ENCODE measurements at places on chromosomes 7 and 10.

DNA sequence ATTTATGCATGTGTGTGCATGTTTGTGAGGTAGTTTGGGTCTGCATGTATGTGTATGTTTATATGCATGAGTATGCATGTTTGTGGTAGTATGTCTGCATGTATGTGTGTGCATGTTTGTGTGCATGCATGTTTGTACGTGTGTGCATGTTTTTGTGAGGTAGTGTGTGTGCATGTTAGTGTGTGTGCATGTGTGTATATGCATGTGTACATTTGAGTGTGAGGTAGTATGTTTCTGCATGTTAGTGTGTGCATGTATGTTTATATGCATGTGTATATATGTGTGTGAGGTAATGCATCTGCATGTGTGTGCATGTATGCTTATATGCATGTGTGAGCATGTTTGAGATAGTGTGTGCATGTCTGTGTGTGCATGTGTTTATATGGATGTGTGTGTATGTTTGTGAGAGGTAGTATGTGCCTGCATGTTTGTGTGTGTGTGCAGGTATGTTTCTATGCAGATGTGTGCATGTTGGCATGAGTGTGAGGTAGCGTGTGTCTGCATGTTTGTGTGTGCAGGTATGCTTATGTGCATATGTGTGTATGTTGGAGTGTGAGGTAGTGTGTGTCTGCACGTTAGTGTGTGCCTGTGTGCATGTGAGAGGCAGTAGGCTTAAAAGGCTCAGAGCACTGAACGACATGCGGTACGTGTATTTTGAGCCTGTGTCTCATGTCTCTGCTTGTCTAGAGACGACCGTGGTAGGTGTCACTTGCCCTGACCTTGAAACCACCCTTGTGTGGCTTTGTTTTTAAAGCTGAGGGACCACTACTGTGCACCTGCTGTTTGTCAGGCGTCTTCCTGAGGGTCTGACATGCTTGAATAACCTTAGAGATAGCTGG is 43.7 kb downstream of the PFKP start:
- no peak for DNase-seq

DNA sequence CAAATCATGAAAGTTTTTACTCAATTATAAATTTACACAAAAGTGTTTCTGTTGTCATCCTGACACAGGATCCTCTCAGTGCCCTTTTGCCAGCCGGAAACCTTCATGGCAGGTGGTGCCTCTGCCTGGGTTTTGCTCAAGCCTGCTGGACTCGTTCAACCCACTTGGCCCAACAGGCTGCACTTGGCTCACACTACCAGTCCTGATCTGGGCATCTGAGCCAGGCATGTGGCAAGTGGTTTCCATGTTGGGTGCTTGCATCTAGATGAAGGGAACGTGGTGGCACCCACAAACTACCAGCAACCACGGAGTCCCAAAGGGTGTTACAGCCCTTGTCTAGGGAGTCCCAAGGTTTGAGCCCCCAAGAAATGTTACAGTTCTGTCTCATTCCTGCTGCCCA is 162.3 kb upstream of the CSTF2T start:
- DNase-seq = no peak

GRCh38 chr10:101837748-101838147 is 5.9 kb downstream of the KCNIP2 start:
- DNase-seq = no peak

DNA sequence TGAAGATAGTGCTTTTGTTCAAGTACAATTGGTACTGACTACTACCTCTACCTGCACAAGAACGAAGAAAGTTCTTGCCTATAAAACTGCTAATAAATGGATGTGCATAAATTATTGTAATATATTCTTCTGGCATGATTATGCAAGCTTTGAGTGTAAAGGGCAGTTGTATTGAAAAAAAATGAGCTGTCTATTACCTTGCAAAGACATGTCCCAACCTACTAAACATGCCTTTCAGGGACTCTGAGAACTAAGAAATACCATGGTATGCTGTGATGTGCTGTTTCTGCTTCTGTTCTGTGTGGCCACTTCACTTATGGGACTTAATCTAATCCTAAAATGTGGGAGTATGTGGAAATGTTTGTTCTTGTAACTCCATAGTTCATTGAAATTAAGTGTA is 1083.4 kb downstream of the LRMDA start:
- DNase-seq = no peak

GRCh38 chr7:499853-500485 is 19.7 kb downstream of the PDGFA start:
- DNase-seq = no peak

- no peak for DNase-seq
Observed at GRCh38 chr10:132698761-132699391, 87.1 kb downstream of the NKX6-2 start.

- DNase-seq = no peak
Observed at GRCh38 chr10:75977139-75977538, 545.7 kb downstream of the LRMDA start.

GRCh38 chr7:802500-803242 is 29.6 kb upstream of the SUN1 start:
- no peak for DNase-seq

DNA sequence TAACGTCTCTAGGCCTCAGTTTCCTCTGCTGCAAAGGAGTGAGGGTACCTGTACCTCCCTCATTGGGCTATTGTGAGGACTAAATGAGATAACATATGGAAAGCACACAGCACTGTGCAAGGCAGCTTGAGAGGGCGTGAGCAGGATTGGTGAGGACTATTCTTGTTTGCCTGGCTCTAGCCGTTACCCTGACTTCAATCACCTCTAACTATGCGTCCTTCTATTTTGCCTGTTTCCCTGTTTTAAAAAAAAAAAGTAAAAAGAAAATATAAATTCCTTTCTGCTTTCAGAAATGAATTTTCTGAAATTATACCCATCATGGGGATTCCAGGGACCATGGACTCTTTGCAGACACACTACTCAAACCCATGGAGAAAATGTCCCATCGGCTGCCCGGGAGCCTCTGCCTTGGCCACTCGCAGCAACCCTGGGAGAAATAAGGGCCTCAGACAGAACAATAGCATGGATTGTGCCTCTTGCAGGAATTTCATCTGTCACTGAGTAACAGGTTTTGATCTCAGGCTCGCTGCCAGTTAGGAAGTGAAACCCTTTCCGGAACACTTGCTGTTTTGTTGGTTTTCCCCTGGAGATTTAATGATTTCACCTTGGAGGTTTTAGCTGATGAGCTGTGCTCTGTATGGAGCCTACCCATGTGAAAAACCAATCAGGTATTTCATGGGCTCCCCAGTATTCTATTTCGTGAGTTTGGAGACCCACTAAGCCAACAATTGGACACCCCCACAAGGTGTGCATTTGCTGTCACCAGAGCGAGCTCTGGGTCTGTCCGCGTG is 55.6 kb downstream of the STEAP1B start:
- no peak for DNase-seq

GRCh38 chr7:77329466-77330168 is 86.5 kb downstream of the GSAP start:
- no peak for DNase-seq

DNA sequence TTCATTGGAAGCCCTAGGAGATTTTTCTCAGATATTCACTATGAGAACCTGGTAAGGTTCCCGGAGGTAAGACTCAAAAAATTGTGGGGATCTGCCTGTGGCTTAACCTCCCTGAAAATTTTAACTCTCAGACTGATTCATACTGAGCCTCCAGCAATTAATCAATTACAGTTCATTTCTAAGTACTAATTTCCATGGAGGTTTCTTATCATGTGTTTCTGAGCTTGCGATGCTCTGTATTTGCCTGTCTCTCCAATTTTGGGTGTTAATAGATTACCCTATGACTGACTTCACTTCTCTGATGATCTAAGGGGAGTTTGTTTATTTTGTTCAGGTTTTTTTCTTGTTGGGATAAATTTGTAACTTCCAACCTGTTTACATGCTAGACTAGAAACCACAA is 215.4 kb upstream of the TMEM196 start:
- no peak for DNase-seq

DNA sequence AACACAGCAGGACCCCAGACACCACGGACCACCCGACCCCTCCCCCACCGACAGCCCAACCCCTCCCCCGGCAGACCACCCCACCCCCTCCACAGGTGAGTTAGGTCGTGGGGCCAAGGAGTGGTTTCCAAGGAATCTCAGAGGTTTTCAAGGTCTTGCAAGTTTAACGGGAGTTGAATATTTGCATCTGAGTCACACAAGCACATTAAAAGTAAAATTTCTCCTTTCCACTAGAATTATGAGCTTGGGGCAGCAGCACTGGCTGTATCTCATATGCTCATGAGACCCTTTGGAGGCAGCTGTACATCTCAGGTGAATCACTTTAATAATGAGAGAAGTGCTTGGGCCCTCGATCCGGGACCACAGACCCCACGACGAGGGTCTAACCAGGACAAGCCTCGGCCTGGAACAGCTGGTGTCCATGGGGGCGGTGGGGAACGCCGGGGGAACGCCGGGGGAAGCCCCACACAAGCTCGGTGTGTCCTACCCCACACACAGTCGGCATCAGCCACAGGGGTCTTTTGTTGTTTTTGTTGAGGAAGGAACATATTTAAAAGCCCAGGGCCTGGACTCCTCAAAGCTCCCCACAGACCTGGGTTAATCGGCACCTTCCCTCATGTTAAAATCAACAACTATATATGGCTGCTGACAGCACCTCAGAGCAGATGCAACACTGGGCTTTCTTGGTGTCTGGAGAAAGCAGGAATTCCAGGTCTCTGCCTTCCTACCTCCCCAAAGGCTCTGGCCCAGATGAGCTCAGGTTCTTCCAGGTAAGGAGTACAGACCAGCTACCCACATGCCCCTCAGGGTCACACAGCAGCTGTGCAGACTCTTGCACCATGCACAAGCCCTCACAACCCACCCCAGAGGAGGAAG is 130.3 kb downstream of the DIP2C start:
- DNase-seq = no peak

DNA sequence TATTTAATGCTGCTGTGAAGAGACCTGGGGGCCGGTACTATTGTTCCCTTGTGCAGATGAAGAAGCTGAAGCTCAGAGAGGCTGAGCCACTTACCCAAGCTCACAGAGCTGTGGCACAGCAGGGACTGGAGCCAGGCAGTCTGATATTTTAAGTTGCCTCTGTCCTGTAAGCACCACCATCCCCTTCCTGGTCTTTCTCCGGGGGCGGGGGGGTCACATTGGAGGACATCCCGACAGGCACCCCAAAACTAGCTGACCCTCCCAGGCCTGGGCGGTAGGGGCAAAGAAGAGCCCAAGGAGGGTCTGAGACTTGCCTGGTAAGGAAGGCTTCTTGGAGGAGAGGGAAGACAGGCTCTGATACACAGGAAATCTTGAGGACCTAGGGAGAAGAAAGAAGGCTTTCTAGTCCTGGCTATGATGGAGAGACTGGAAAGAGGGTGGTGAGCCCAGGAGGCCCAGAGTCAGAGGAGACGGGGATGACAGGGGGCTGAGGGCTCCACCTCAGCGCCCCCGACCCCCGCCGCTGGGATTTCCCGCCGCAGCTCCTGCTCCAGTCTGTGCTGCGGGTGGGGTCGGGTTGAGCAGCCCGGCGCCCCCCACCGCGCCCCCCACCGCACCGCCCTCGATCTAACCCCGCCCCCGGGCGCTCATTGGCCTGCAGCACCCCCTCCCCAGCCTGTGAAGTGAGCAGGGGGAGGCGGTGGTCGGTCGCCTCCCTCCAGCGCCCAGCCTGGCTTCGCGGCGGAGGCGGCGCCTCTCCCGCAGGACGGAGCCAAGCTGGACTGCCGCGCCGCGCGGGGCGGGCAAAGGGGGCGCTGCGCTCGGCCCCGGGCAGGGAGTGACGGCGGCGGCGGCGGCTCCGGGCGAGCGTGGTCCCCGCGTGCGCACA is at the start of gene ADCYAP1R1:
TSS of gene ADCYAP1R1 (plus strand) at position 711 of the 889 bp plus-strand sequence. CDS start 10,957 bp downstream, outside the sequence.
- no peak for DNase-seq

- no peak for DNase-seq
Observed at GRCh38 chr10:21048068-21048467, 151.0 kb upstream of the NEBL start.

- DNase-seq = no peak
Observed at GRCh38 chr10:48406204-48406603, 99.7 kb downstream of the MAPK8 start.

- DNase-seq = no peak
Observed at GRCh38 chr10:130617985-130618384, 481.8 kb downstream of the GLRX3 start.

GRCh38 chr10:25682203-25682851 is 251.7 kb upstream of the MYO3A start:
- no peak for DNase-seq

DNA sequence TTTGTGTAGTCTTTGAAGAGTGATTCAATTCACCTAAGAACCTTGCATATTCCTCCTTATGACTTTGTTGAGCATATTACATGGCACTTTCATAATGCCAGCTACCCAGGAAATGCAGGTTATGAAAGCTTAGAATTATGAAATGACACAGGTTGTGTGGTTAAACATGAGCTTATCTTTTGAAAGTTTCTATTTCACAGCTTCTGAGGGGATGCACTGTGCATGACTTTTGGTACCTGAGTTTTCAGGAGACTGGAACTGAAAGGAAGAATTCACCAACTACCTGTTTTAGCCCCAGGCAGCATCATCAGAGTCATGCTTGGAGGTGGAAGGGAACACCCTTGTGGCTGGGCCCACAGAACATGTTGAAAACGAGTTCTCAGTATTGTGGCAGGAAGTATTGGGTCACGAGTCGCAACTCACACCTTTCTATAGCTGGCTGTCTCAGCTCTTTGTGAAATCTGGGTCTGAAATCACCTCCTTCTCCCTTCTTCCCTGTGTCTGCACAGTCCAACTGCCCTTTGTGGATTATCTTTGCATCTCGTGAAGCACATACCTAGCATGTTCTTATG is 228.2 kb downstream of the PTEN start:
- DNase-seq = peak; percentile 56

GRCh38 chr7:44240983-44241510 is 40.3 kb downstream of the YKT6 start:
- peak; percentile 33 for DNase-seq

DNA sequence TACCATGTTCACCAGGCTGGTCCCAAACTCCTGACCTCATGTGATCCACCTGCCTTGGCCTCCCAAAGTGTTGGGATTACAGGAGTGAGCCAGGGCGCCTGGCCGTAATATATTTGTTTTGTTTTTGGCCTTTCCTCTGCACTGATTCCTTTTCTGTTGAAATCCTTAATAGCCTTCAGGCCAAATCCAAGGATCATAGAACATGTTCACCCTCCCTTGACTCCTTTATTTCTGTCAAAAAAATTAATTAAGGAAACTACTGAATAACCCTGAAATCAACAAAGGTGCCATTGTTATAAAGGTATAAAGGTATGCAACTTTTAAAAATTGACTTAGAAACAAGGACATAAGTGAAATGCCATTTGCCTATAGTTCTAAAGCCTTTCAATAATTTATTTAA is 15.5 kb upstream of the RALA start:
- DNase-seq = no peak

- no peak for DNase-seq
Observed at GRCh38 chr10:74612195-74612594, 214.2 kb upstream of the KAT6B start.

GRCh38 chr7:112365551-112365950 is 84.7 kb upstream of the IFRD1 start:
- DNase-seq = no peak

DNA sequence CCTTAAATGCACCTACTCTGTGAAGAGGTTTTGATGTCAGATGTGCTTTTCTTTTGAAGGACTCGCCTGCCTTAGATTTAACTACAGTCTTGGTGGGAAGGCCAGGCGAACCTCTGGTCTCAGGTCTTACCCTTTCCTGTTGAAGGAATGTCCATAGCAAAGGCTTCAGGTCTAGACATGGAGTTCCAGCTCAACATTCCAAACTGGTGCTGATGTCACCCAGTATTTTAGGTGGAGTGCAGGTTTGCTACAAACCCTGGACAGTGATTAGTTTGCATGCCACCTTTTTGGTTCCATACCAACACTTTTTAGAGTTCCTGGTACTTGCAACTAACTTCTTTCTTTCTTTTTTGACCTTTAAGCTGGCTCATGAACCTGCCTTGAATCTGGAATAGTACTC is 258.7 kb downstream of the GFRA1 start:
- DNase-seq = no peak

Data from activated gamma-delta T cell treated with anti-CD3 and anti-CD28 coated beads, Interleukin-2, amount 50 U/mL, for 16 hours (primary cell).